Stimulated activated CD8-positive, alpha-beta memory T cell treated with anti-CD3 and anti-CD28 coated beads, Interleukin-4, amount 100 ng/mL, for 1 hour (primary cell): ENCODE measurements at places on chromosomes 1 and 21.

DNA sequence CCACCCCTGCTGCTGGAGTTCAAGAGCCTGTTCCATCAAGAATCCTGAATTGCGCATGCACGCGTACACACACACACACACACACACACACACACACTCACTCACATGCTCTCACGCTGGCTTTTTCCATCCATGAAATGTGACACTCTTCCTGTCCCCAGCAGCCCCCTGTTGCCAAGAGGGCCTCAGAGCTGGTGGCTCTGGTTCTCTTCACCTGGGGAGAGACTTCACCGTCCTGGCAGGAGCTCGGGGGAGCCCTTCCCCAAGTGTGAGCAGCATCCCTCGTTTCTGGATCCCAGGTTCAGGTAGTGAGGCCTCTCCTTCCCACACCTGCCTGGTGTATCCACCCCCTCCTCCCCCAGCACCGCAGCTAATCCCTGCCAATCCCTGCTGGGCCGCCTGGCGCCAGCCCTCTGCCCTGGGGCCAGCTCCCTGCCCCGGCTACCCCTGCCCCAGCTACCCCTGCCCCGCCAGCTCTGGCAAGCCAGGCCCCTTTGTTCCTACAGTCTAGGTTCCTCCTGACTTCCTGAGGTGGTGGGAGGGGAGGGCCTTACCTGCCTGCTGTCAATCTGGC, 9.9 kb downstream of the PLOD1 start:
- DNase-seq = no peak

DNA sequence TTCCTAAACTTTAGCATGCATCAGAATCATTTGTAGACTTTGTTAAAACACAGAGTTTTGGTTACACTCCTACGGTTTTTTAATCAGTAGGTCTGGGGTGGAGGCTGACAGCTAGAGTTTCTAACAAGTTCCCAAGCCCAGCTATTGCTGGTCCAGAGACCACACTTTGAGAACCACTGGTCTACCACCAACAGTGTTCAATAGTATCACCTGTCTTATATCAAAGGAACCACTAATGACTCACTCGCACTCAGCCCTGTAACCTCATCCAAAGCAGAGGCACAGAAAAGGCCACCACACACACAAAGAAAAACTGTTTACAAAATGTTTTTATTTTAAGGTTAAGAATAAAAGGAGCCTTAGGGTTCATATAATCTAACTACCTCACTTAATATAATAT, 68.7 kb downstream of the HIVEP3 start:
- no peak for DNase-seq

- no peak for DNase-seq
Measured at GRCh38 chr1:242738702-242739645, 214.5 kb upstream of the PLD5 start.

GRCh38 chr1:118101999-118102398, 83.0 kb downstream of the SPAG17 start:
- no peak for DNase-seq

GRCh38 chr21:41692185-41692565, 74.7 kb downstream of the RIPK4 start:
- no peak for DNase-seq

- no peak for DNase-seq
Measured at GRCh38 chr1:85554630-85555327, 25.8 kb upstream of the CCN1 start.

DNA sequence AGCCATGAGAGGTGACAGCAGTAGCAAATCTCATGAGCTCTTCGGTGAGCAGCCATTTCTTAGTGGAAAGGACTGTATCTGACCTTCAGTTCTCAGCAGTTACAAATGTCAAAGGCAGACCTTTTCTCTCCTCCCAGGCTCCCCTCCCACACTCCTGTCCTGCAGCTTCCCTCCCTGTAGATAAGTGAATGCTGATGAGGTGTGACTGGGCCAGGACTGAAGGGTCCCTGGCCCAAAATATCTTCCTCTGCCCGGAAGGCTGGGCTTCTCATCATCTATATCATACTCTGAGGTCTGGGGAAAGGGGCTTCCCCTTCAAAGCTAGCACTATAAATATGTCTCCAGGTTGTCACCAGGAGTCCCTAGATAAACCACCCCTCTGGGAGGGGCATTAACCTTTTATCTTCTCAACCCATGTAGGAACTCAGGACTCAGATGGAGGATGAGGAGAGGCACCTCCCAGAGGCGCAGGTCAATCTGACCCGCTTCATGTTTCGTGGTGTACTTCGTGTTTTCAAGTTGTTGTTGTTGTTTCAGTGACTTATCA, 3.6 kb upstream of the ADAMTSL4 start:
- no peak for DNase-seq

DNA sequence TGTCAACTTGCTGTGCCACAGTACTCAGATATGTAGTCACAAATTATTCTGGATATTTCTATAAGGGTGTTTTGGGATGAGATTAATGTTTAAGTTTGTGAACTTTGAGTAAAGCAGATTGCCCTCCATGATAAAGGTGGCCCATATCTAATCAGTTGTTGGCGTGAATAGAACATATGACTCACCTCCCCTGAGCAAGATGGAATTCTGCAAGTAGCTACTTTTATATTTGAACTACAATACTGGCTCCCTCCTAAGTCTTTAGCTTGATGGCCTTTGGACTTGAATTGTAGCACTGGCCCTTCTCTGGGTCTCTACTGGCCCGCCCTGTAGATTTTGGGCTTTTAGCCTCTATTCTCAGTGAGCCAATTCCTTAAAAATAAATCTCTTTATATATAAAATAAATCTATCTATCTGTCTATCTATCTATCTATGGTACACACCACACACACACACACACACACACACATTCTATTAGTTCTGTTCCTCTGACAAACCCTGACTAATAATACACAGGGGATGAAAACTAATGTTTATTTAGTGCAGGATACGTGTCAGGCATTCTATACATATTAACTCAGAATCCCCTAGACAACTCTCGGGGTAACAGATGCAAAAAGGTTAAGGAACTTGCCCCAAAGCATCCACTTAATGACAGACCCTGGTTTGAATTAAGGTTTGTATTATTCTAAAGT, 37.9 kb upstream of the PDC start:
- no peak for DNase-seq

GRCh38 chr1:39061951-39062350, 35.8 kb downstream of the NDUFS5 start:
- DNase-seq = no peak

- no peak for DNase-seq
Measured at GRCh38 chr1:108969346-108969745, 6.1 kb upstream of the CLCC1 start.

- DNase-seq = no peak
Measured at GRCh38 chr1:114263343-114263742, 109.7 kb upstream of the SYT6 start.

DNA sequence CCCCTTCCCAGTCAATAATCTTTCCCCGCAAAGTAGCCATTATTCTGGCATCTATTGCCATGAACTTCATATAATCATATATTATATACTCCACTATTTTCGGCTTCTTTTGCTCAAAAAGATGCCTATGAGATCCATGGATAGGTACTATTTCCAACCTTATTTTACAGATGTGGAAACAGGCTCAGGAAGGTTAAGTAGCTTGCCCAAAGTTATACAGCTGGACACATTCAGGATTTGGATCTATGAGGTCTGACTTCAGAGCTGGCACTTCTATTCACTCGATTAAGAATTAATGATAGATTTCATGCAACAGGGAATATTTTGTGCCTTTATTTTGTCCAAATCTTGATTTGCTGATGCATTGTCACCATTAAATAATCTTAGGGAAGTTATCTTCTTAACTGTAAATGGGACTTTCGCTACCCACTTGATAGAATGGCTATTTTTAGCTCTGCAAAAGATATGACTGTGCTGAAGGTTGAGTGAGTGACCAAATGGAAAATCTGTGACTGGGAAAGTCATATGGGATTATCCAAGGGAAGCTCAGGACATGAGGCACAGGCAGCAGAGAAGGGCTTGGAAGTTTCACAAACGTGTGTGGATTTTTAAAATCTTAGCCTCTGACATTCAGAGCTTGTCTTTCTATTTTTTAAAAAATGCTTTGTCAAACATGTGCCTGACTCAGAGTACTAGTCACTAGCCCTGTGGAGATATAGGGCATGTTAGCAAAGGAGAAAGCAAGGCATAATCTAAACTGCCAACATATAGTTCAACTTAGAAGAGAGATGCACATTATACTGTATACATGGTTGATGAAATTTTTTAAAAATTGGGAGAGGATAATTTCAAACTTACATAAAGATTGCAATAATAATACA, 36.5 kb downstream of the GIPC2 start:
- DNase-seq = no peak

- DNase-seq = no peak
Measured at GRCh38 chr1:226506921-226507320, 41.6 kb upstream of the STUM start.

DNA sequence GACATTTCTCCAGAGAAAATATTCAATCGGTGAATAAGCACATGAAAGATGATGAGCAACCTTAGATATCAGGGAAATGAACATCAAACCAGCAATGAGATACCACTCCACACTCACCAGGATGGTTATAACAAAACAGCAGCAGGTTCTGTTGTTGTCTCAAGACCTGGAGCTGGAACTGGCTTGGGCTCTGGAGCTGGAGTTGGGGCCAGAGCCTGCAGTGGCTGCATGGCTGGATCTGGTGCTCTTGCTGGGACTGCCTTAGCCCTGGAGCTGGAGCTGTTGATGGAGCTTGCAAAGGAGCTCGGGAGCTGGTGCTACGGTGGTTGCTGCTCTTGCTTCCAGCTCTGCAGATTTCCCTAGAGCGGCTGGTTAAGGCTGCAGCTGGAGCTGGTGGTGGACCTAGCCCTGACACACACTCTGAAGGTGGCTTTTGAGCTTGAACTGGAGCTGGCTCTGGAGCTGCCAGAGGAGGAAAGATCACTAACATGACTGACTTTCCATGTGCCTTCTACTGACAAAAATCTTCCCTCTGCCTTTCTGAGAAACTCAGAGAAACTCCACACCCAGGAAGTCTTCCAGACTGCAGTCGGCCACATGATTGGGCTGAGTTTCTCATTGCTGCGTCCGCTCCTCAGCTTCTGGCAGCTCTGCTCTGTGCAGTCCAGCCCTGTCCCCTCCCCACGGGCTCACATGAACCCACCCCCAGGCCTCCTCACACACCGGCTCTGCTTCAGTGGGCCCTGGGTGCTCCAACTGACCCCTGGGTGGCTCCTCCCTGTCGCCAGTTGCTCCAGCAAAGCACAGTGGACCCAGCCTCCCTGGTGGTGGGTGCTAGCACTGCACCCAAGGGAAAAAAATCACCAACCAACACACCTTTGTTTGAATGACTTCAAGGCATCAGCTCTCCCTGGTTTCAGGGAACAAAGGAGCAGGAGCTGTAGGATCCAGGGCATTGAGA, 139.1 kb upstream of the FMN2 start:
- DNase-seq = no peak

DNA sequence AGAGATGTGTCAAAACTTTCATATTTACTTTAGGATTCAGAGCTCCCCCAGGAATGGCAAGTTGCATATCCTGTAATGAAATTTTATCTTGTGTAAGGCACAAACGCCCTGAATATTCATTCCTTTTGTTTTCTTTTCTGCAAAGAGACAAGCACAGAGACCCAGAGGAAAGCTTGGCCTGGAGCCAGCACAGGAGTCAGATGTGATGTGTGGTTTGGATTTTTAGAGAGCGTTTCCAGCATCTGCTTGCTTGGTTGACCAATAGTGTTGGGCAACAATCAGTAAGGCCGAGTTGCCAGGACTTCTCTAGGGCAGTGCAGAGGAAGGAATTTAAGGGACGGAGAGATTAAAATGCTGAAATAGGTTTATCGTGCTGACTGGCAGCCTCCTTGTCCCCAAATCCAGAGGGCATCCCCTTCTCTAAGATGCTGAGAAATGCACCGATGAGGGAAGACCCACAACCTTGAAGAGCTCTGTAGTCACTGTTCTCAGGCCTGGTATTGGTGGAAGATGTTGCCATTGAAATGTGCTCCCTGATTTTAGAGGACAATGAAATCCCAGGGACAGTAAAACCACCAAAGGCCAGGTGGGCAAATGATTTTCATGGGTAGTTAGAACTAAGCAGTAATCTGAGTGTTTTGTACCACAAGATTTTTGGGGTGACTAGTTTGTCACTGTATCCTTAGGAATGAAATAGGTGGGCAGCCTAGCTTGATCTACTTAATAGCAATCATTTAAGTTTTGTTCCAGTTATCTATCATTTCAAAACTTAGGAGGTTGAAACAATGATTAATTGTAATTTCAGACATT, 37.9 kb upstream of the RHOU start:
- no peak for DNase-seq

DNA sequence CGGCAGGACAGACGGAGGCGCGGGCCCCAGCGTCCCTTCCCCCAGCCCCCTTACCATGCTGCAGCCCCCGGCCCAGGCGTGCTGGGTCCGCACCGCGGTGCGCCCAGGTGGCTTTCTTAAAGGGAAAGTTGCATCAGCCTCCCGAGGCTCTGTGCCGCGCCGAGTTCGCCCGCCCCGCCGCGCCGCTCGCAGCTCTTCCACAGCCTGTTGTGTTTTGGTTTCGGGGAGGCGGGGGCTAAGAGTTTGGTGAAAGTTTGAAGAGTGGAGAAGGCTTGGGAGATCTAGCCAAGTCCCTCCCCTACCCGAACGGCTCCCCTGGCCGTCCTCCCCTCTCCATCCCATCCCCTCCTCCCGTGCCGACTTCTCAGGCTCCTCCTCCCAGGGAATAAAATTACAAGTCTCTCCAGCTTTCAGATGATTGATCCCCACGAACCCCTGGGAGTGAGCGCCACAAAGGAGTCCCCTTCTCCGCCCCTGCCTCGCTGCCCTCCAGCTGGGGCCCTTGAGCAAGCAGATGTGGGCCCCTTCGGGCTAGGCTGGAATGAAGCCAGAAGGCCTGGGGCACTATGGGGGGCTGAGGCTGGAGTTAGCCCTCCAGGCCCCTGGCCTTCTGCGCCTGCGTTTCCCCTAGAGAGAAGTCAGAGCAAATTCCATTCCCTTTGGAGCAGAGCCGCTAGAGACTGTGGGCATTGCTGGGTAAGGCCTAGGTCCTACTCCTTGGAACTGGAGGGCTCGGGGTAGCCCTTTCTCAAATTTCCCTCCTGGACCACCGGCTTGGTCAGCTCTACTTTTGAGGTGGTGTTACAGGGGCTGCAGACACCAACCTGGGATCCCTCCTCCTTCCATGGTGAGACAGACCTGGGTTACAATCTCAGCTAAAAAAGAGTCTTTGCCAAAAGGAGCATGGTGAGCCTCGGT, at the start of gene SLC6A9:
Gene SLC6A9, minus strand, starts transcription at position 211 of the 918 bp plus-strand sequence. CDS start 7,185 bp downstream, outside the sequence.
- DNase-seq = no peak

GRCh38 chr1:215523906-215524305, 43.2 kb upstream of the KCTD3 start:
- no peak for DNase-seq

- DNase-seq = no peak
Measured at GRCh38 chr1:14926229-14926628, 227.3 kb upstream of the TMEM51 start.

GRCh38 chr1:198261886-198262285, 105.1 kb downstream of the NEK7 start:
- no peak for DNase-seq

- no peak for DNase-seq
Measured at GRCh38 chr1:156961709-156962108, 41.3 kb downstream of the LRRC71 start.

GRCh38 chr21:45870421-45870820, 111.1 kb upstream of the COL6A1 start:
- DNase-seq = no peak

GRCh38 chr1:60747353-60747752, 335.0 kb upstream of the NFIA start:
- DNase-seq = no peak
